Left ventricle myocardium superior (tissue), 1 donor: ENCODE measurements at places on chromosomes 7 and 10.

GRCh38 chr7:133861876-133862275 is 265.3 kb upstream of the LRGUK start:
- DNase-seq: no peak

GRCh38 chr10:79943871-79944270 is 5.0 kb downstream of the SFTPD start:
- DNase-seq: no peak

DNA sequence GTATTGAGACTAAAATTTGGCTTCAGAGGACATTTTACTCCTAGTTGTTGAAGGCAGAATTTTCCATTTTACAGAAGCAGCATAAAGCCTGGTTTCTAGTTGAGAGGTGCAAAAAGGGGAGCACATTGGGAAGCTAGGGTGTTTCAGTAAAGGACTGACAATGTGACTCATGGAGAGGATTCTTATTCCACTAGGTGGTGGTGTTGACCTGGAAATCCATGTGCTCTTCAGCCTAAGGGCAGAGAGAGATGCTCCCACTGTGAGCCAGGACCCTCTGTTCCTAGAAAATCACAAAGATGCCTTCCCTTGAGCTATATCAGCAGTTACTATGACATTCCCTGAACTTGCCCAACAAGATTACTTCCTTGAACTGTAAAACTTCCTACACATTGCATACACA is 687.8 kb downstream of the IPMK start:
- no peak for DNase-seq

DNA sequence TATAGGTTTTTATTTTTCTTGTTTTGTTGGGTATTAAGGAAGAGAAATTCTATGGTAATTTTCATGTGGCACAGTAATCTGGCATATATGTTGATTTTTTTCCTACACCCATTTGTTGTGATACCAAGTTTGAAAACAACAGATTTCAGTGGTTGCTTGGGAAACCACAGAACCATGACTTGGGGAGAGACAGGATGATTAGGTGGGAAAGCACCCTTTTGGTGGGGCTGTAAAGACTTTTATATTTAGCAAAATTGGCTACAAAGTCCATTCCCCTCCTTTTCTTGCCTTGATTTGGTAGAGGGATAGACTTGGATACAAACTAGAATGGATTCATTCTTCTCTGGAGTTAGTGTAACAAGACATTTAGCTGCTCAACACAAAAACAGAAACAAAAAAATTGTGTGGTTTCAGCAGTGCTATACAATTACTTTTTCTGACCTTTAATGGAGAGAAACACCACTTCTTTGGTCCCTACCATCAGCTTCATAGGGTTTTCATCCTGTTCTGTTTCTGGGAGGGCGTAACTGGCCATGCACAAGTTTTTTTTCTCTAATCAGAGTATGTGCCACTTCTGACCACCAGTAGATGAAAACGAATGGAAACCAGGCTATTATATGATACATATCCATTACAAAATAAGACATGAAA is 52.7 kb downstream of the FIGNL1 start:
- DNase-seq: no peak

DNA sequence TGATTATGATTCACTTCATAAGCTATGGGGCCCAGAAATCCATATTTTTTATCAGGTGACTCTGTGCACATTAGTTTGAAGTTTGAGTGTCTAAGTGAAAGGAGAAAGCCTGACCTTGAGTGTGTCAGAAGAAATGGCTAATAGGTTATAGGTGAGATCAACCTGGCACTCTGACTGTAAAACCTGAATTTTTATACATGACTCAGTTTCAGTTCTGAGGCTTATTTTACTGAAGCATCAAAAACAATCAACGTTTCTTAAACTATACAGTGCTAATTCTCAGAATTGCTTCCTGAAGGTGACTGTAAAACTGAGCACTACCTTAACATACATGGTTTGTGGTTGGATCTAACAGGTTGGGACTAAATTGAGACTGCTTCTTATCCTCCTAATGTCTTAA is 159.4 kb upstream of the AHR start:
- no peak for DNase-seq
